Activated T-helper 2 cell treated with anti-CD3 and anti-CD28 coated beads, Interferon-gamma antibody, Interleukin-2, Interleukin-4, amounts not matched to agents 10 μg/mL and 5 μg/mL and 100 μg/mL, durations not matched to agents 14 hours and 24 hours and 36 hours (primary cell): ENCODE measurements at places on chromosomes 1 and 21.

- H3K27ac ChIP-seq: no peak overlapping the region
- no peaks in the 10 kb centered on the region for H3K36me3 ChIP-seq
- no peak overlapping the region for H3K4me3 ChIP-seq
- H3K4me1 ChIP-seq: no peaks in the 10 kb centered on the region
- no peak for DNase-seq
These were observed 150.5 kb upstream of the RUNX3 start for GRCh38 chr1:25080294-25081209.

DNA sequence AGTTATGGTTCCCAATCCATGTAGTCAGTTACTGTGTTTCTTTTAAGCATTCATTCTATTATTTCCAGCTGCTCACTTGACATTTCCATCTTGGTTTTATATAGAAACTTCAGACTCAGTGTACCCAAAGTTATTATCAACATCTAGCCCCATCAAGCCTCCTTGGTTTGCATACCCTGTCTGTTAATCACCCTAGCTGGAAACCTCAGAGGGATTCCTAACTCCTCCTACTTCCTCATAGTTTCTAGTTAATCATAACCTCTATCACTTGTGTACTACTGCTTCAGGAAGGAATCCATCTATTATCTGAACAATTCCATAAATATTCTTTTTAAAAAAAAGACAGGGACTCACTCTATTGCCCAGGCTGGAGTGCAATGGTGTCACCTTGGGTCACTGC is 293.3 kb downstream of the SDCCAG8 start:
- DNase-seq: no peak
- H3K4me1 ChIP-seq: peaks cover 9% of the 10 kb centered on the region
- H3K36me3 ChIP-seq: peaks cover 10% of the 10 kb centered on the region
- no peak overlapping the region for H3K27ac ChIP-seq
- H3K27me3 ChIP-seq: no peaks in the 10 kb centered on the region
- no peak overlapping the region for H3K4me3 ChIP-seq

- no peaks in the 10 kb centered on the region for H3K27me3 ChIP-seq
- H3K36me3 ChIP-seq: peaks cover 19% of the 10 kb centered on the region
- DNase-seq: no peak
These were observed 8.2 kb downstream of the LMNA start for GRCh38 chr1:156122519-156123355.

GRCh38 chr1:40628903-40629292 is 36.6 kb downstream of the RIMS3 start:
- no peaks in the 10 kb centered on the region for H3K36me3 ChIP-seq
- no peak overlapping the region for H3K27ac ChIP-seq
- H3K4me3 ChIP-seq: no peak overlapping the region
- DNase-seq: no peak

DNA sequence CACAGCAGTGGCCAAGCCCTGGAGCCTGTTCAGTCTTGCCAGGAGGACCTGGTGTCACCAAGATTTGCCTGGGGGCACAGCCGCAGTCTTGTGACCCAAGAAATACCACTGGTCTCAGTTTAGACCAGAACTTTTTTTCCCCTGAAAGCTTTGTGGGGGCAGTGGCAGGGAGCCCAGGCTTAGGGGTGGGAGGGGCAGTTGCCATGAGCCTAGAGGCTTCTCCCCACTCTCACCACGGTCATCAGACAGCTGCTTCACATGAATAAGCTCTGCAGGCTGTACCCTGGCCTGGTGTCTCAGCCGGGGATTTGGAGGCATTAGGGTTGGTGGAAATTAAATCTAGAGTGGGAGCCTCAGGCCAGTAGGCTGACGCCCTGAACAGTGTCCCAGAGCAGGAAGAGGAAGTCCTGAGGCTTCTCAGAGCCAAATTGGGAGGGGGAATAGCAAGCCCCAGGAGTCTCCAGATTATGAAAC is 73.7 kb downstream of the SLC16A1 start:
- DNase-seq: no peak
- H3K36me3 ChIP-seq: no peaks in the 10 kb centered on the region
- peaks cover 14% of the 10 kb centered on the region for H3K27me3 ChIP-seq
- no peak overlapping the region for H3K4me3 ChIP-seq
